RCC 7860 (cell line): ENCODE measurements at places on chromosomes 4 and X.

GRCh38 chr4:152363904-152364303 lies 172.0 kb downstream of the FBXW7 start:
- no peak for DNase-seq

- peak; percentile 79 for DNase-seq
Observed at GRCh38 chr4:136650541-136651277, 881.6 kb downstream of the PCDH18 start.

DNA sequence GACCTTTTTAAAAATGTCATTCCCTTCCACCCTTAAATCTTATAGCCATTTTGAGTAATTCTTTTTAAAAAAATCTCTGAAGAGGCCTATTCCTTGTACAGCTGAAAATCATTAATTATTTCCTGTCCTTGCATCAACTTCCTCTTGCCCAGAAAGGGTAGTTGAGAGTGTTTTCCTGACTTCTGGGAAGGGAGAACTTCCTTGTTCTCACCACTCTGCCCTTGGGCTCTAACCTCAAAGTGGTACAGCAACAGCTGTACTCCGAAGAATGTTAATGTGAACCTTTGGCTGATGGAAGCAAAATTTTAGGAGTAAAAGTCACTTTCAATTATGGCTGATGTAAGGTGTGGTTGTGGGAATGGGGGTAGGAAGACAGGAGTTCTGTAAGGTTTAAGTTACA lies 15.1 kb upstream of the FABP2 start:
- no peak for DNase-seq

DNA sequence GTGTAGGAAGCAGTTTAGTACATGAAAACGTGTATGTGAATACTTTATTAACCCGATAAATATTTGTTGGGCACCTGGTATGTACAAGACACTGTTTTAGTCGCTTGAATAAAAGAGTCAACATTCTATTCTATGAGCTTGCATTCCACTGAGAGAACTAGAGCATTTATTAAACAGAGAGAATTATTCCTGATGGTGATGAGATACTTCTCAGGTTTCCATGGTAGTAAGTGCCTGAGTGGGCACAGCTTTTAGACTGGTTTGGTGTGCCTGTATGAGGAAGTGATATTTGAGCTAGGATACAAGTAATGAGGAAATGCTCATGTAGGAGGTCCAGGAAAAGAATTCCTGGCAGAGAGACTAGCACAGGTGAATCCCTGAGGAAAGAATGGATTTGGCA lies 94.2 kb downstream of the ATP10D start:
- no peak for DNase-seq

DNA sequence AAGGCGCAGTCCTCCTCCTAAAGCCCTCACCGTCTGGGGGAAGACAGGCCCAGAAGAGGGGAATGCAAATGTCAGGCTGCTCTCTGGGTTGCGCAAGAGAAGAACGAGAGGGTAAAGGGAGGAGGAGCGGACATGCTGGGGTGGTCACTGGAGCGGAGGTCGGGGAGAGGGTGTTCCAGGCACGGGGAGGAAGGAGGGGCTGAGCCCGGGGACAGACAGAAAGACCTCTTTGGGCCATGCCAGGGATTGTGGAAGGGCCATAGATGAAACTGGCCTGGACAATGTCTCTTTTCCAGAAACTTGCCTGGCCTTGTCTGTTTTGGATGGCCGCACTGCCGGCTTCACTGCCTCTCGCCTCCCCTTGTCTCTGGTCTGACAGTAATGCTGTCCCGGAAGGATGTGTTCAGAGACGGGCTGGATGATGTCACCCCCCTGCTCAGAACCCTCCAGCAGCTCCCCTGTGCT lies 121.0 kb downstream of the SORCS2 start:
- no peak for DNase-seq

DNA sequence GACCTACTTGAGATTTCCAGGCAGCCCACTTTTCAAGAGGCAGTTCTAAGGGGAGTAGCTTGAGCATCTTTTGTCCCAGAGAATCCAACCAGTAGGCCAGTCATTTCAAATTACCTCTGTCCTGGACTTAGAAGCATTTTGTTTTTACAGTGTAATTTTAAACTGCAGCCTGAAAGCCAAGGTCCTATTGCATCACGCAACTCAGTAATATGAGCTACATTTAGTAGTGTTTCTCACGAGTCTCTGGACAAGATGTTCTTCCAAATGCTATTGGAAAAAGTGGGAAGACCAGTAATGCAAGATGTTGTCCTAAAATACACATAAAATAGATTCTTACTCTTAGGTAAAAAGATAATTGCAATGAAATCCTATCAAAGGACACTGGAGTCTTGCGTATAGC lies 182.5 kb upstream of the ARX start:
- no peak for DNase-seq

- no peak for DNase-seq
Observed at GRCh38 chr4:47494124-47494430, 9.0 kb downstream of the ATP10D start.

- no peak for DNase-seq
Observed at GRCh38 chr4:6384541-6384940, 87.9 kb downstream of the PPP2R2C start.

- DNase-seq: no peak
Observed at GRCh38 chr4:173073939-173074500, 94.6 kb upstream of the GALNT7 start.

GRCh38 chrX:153599192-153600031 lies 473 bp upstream of the CCNQ start:
- peak; percentile 76 for DNase-seq

DNA sequence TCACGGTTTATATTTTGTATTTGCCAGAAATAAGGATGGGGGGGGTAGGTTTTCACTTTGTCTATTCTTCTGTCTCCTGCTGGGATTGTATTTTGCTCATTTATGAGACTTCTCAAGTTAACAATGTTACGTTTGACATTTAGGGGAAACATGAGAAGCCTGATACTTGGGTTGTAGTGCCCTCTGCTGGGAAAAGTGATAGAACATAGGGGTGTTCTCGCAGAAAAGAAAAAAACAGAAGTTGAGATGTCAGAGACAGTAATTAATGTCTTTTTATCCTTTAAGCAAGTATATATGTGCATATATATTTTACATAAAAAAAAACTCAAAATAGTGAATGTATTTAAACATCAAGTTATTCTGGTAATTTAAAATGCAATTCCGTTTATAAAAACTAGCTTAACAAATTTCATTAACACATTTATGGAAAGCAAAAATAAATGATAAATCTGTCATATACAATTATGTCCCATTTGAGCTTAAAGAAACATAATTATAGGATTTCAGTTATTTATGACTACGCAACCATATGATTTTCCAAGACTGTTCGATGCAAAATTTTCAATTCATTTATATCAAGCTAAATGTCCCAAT lies 46.0 kb upstream of the TMPRSS11F start:
- DNase-seq: peak; percentile 38

DNA sequence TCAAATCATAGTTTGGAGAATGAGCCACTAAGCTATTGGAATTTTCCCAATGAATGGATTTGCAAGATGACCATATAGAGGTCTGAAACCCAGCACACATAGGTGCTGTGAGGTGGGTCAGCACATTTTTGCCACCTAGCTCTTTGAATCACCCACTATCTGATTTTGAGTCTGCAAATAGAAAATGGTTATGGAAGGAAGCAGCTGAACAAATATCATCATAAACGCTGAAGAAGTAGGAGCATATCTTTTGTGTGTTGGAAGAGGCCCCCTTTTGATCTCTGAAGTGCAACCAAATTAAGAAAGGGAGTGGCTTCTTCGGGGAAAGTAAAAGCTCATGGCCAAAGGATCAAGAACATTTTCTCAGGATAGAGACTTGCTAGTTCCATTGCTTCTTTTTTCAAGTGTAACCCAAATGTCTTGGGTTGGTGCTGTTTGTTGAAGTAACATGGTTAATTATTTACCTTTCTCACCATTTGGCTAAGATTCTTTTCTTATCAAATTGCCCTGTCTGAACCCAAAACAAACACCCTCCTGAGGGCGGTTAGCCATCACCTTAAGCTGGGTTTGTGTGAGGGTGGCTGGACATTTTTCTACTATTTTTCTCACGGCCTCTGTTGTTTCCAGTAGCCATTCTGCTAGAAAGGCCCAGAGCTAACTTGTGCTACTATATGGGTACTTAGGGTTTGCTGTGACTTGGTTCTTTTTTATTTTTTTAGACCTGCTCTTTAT lies 18.4 kb upstream of the SORBS2 start:
- DNase-seq: no peak

- no peak for DNase-seq
Observed at GRCh38 chrX:51456814-51457213, 39.6 kb downstream of the NUDT11 start.

DNA sequence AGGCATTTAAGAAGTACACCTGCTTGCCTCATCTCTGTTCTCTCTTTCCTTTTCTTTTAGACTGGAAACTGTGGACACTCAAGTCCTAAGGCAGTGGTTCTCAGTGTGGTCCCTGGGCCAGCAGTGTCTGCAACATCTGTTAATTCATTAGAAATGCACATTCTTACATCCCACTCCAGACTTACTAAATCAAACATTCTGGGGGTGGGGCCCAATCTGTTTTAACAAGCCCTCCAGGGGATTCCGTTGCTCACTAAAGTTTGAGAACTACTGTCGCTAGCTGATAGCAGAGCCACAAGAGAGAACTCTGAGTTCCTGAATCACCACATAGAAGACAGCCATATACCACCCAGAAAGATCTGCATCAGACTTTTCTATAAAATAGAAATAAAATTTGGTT lies 430.6 kb downstream of the BCOR start:
- DNase-seq: no peak

DNA sequence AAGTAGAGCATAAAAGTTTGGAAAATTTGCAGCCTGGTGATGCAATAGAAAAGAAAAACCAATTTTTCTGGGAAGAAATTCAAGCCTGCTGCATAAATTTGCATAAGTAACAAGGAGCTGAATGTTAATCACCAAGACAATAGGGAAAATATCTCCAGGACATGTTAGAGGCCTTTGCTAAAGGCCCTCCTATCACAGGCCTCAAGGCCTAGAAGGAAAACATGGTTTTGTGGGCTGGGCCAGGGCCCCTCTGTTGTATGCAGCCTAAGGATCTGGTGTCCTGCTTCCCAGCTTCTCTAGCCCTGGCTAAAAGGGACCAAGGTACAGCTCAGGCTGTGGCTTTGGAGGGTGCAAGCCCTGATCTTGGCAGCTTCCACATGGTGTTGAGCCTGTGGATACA lies 6.2 kb upstream of the RTL3 start:
- no peak for DNase-seq

DNA sequence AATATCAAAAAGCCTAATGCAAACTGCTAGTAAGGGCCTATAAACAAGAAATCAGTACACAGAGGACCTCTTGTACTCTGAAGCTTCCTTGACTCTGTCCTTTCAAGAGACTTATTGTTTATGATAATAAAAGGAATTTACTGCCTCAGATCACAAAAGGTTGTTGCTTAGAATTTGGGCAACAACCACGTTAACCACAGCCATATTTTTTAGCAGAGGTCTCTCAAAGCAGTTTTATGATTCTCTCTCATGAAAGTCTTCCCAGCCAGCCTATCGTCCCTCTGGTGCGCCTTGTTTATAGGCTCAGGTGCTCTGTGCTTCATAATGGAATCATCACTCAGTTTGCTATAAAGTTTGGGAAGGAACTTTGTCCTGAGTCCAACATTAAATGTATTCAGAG lies 270.6 kb downstream of the RCHY1 start:
- no peak for DNase-seq

- no peak for DNase-seq
Observed at GRCh38 chr4:74166818-74167217, 8.9 kb downstream of the MTHFD2L start.

GRCh38 chr4:128958194-128958593 lies 135.1 kb downstream of the SCLT1 start:
- DNase-seq: no peak

- DNase-seq: no peak
Observed at GRCh38 chr4:17561195-17561909, 15.6 kb upstream of the LAP3 start.

DNA sequence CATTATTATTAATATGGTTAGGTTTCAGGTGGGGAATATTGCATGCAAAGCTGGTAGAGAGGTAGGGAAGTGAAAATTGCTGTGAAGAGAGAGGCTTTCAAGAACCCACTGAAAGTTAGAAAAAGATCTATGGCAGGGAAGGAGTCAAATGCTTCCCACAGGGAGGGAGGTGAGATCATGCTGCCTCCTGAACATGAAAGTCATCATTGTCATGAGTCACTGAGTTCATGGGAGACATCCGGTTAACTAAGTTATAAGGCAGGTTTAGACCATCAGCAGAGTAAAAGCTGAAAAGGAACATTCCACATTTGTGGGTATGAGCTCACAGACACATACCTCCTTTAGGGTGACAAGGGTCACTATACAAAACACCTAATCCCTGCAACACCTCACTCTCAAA lies 16.2 kb downstream of the GATB start:
- peak; percentile 89 for DNase-seq

DNA sequence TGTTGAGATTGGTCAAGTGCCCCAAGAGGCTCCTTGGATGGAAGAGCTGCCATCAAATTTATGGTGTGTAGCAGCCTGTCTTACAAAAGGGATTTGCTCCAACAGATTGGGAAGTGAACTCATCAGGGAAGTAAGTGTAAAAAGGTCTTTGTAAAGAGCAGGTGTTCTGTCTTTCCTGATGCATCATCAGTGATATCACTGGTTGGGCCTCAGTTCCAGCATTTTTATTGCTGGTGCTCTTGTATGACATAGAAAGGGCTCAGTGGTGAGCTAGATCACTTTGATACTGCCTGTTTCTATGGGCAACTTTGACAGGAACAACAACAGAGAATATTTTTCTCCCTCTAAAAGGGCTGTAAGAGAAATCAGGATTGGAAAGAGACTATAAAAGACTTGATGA lies 8.7 kb upstream of the GABRE start:
- DNase-seq: no peak

DNA sequence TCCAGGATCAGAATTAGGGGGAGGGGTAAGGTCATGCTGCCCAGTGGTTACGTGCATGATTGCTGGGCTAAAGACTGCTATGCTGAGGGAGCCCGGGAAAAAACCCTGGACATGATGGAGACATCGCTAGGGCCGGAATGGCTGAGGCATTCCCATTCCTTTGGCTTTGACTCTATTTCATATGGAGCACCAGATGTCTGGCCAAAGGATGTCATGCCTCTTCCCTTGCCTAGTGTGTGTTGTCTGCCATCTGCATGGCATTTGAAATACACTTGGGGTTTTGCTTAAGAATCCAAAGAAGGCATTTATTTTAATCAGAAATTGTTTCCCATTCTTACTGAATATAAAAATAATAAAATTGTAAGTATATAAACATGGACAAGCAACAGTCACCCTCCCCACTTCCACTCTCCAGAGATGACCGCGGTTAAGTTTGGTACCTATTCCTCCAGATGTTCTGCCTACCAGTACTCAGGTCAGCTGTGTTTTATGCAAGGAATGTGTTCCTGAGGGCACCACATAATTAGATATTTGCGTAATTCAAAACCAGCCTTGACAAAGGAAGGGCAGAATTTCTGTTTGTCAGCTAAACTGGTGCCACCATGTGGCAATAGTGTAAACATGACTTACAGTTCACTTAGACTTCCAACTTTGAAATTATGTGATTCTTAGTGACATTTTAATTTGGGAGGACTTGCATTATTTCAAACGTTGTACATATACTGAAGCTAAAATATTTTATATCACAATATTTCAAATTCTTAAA lies 105.9 kb downstream of the CT47B1 start:
- peak; percentile 4 for DNase-seq
